Stimulated activated CD8-positive, alpha-beta memory T cell treated with anti-CD3 and anti-CD28 coated beads, Interleukin-15, amount 100 ng/mL, for 24 hours (primary cell): ENCODE measurements at places on chromosomes 16 and 17.

DNA sequence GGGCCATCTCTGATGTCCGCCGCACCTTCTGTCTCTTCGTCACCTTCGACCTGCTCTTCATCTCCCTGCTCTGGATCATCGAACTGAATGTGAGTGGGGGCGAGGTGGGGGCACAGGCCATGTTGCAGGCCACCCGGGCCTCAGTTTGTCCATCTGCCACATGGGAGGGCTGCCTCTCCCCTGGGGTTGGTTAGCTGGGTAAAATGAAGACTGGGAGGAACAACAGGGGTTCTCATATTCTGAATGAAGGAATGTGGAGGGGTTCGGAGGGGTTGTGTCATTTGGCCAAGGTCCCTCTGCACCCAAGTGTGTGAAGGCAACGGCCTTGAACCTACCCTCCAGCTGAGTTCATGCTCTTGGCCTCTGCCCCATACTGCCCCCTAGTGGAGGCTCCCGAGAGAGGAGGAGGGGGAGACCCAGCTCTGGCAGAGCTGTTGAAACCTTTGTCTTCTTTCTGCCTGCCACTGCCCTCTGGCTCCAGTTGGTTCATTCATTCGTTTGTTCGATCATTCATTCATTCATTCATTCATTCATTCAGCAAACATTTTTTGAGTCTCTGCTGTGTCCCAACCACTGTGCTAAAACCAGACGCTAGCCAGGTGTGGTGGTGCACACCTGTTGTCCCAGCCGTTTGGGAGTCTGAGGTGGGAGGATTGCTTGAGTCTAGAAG lies 11.4 kb upstream of the TCAP start:
- DNase-seq, result peak; percentile 60

DNA sequence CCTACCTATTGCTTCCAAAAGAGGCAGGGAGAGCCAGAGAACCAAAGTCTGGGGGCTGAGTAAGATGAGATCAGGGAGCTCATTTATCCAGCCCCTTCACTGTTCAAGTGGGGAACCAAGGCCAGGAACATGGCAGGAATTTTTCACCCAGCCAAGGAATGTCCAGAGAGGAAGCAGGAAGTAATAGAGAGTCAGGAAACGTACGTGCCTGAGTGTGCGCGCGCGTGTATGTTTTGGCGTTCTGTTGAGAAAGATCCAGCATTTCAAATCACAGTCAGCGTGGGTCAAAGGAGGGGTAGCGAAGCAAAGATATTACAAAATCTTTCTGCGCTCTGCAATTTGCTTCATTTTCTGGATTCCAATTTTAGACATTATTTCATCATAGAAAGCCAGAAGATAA lies 41.9 kb upstream of the WSCD1 start:
- no peak for DNase-seq

DNA sequence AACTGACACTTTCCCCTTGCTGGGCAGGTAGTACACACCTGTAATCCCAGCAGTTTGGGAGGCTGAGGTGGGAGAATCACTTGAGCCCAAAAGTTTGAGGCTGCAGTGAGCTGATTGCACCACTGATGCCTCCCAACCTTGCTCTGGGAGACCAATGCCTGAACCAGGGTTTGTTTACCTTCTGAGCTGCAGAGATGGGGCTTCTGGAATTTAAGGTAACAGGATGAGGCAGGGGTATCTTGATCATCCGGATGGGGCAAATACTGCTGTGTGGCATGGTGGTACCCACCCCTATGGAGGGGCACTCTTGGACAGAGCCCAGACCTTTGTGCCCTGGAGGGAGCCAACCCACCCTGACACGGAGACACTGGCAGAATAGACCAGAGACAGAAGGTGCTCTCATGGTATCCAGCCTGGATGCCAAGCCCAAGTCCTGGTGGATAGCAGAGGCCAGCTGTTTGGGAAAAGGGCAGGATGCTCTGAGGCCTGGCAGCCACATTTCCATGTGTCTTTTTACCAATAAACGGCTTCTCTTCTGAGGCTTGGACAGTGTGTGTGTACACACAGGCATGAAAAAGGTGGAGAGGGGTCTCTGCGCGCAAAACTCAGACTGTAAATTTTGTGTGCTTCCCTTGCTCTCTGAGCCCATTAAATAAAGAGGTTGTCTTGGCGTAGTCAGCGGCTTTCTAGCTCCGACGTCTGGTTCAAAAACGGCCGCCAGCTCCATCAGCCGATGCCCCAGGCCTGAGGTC lies 4.4 kb downstream of the ZNF48 start:
- no peak for DNase-seq

DNA sequence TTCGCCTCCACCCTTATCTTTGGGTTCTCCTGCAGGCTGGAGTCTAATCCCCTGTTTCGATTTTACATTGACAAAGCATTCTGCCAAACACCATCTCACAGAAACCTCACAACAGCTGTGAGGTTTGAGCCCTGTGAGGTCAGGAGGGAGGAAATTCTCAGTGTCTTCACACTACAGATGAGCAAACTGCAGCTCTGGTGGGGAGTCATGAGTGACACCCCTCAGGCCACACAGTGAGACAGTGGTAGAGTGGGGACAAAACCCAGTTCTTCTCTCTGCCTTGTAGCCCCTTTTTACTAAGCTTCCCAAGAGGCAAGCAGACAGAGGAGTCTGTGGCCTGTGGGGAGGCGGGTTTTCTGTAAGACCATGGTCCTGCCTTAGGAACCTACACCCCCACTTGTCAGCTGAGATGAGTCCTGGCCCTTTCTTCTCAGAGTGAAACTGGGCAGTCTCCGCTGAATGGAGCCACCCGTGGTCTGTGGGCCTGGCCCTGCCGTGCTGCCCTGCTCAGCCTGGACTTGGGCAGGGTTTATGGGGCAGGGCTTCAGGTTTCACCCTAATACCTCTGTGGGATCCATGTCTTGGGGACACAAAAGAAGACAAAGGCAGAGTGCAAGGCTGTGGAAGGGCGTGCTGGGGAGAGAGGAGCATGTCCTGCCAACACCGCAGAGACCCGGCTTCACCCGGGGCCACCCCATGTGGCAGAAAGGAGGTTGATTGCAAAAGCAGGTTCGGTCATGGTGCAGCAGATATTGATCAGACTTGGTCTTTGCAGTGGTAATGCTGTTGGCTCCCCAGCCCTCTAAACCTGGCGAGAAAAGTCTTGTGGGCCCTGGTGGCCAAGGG lies 59.0 kb downstream of the ABR start:
- no peak for DNase-seq

DNA sequence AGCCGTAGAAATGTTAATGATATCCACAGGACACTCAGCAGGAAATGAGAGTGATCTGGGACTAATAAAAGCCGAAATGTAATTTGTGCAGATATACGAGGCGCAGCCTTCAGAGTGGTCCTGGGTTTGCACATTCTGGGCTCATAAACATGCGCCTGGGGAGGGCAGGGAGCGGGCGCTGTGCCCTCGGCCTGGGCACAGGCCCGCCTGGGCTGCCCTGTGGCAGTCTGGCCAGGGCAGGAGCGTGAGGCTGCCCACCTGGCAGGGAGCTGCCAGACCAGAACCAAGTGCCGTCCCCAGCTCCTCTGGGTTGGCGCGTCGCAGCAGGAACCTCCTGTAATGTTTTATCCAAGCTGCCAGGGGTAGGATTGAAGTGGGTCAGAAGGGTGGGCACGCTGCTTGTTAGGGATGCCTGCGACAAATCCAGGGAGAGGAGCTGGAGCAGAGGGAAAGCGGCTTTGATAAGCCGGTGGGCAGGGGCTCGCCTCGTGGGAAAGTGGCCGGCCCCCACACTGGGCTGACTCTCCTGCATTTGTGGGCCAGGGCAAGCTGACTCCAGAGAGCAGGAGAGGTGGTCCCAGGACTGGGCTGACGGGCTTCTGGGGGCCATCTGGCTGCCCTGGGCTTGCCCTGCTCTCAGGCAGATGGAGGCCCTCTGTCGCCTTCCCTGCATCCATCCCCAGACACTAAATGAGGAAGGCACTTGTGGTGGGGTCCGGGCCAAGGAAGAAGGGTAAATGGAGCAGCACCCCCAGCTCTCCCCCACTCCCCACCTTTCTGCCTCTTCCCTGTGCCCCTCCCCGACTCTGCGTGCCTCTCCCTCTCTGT lies 45.9 kb downstream of the SREBF1 start:
- no peak for DNase-seq

GRCh38 chr17:81722184-81723120 lies 10.4 kb downstream of the SLC25A10 start:
- DNase-seq, result no peak

DNA sequence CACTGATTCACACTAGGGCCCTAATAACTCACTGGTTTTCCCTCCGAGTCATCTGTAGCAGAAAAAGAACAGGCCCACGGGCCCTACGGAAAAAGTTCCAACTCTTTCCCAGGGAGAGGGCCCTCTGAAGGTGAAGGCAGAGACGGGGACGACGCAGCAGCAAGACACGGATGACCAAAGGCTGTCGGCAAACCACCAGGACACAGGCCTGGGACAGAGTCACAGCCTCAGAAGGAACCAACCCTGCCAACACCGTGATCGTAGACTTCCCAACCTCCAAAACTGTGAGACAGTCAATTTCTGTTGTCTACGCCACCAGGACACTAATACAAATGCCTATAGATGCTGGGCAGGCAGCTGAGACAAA lies 5.2 kb upstream of the SPHK1 start:
- no peak for DNase-seq

- DNase-seq, result no peak
Measured at GRCh38 chr17:16379654-16380053, 1.2 kb upstream of the UBB start.

GRCh38 chr17:11506635-11507034 lies 91.6 kb upstream of the DNAH9 start:
- DNase-seq, result no peak

- no peak for DNase-seq
Measured at GRCh38 chr16:65756163-65756562, 610.3 kb upstream of the CDH5 start.

DNA sequence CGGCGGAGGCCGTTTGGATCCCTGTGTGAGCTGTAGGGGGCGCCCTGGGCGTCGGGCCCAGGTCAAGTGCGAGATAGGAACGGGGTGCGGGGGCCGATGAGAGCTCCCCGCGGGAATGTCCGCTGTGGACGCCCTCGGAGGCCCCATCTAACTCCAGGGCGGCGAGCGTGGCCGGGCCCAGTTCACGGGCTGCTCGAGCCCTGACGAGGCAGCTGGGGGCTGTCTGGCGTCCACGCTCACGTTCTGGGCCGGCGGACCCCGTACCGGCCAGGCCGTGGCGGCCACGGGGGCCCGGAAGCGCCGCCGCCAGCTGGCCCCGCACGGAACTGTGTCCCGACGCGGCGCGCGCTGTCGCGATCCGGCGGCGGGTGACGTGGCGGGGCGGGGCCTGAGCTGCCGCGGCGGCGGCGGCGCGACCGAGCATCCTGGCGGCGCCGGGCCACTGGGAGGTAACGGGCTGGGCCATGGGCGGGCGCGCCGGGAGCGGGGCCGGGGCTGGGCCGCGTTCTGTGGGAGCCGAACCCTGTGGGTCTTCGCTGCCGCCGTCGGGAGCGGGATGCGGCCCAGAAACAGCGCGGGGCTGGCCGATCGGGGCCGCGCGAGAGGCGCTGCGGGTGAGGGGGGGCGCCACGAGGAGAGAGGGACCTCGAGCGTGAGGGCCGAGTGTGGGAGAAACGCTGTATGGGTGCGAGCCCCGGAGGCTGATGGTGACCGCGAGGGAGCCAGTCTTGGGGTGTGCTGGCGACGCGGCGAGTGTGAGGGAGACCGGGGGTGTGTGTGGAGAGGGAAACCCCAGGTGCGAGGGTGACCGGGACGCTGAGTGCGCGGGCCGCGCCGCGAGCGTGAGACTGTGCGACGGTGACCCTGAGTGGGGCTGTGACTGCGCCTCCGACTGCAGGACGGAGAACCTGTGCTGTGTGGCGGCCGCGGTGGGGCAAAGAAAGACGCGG lies at the start of gene SLC7A6:
Gene SLC7A6, plus strand, starts transcription at position 399 of the 950 bp plus-strand sequence. CDS start 10,201 bp downstream, outside the sequence.
- peak; percentile 66 for DNase-seq

DNA sequence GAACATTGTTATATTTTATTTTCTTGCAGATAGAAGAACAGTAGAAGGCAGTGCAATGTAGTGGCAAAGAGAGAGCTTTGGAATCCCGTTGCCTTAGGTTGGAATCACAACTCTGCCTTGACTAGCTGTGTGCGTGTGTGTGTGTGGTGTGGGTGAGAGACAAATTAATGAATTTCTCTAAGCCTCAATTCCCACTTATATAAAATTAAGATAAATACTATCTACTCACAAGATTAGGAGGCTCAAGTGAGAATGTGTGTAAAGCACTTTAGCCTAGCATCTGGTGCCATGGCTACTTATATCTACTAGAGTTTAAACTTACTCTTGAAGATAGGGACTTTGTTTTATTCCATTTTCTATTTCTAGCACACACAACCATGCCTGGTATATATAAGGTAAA lies 12.8 kb downstream of the CPD start:
- no peak for DNase-seq

DNA sequence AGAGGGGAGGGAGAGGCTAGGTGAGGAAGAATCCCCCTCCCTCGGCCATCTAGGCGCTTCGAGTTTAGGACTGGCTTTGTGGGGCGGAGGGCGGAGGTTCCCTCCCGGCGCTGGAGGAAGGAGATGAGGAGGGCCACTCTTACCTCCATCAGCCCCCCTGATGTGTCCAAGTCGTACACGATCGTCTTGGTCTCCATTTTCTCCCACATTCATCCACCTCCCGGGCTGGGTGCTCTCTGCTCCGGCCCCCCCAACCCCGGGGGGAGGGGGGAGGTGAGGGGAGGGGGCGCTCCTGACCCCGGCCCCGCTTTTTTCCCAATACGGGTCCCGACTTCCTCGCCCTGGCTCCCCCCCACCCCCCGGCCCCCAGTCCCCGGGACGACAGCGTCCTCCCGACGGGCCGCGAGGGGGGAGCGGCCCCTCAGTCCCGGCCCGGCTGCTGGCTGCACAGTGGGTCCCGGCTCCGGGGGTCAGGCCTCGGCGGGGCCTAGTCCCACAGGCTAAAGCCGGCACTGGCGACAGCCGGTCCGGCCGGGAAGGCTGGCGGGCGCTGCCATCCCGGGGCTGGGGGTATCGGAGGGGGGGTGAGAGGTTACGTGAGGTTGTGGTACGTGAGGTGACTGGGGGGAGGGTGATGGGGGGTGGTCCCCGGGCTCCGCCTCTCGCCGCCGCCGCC lies 428 bp downstream of the PHF12 start:
- no peak for DNase-seq

GRCh38 chr17:76911299-76912017 lies 43.3 kb downstream of the MGAT5B start:
- no peak for DNase-seq

GRCh38 chr17:17414341-17414805 lies 62.4 kb upstream of the MED9 start:
- no peak for DNase-seq

DNA sequence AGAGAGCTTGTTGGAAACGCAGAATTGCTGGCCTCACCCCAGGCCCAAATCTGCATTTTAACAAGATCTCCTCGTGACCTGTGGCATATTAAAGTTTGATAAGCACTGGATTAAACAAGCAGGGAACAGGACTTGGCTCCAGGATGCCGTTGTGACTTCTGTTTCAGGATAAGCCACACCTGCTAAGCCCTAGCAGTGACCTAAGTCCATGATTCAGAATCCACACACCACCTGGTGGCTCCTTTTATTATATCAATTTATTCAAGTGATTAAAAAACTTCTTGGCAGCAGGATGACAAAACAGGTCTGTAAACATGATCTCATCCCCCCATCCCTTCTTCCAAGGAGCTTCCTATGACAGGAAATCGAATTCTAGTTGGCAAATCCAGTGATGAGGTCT lies 9.1 kb downstream of the NAGPA start:
- no peak for DNase-seq
